ENCODE measurements at places on chromosomes 12 and 14.

DNA sequence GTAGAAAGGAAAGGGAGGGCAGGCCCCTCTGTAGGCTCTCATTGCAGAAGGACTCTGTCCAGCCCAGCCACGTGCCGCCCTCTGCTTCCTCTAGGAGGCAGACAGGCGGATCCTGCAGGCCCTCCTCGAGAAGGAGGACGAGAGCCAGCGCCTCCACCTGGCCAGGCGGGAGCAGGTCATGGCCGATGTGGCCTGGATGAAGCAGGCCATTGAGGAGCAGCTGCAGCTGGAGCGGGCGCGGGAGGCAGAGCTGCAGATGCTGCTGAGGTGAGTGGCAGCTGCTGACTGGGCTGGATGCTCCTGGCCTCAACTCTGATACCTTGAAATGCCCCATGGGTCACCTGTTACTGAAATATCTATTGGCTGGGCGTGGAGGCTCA is 10.9 kb downstream of the TCHP start:
- DNase-seq, result peak; percentile 32

- no peak for DNase-seq
These were observed 59.7 kb downstream of the SLC38A1 start for GRCh38 chr12:46209170-46209569.

- no peak for DNase-seq
These were observed 445 bp downstream of the CERS5 start for GRCh38 chr12:50166799-50167048.

- no peak for DNase-seq
These were observed 1116.5 kb upstream of the TMEM132C start for GRCh38 chr12:127150479-127150878.

Data from brain microvascular endothelial cell (primary cell).